ENCODE measurements at places on chromosomes 16 and 17. TPM values are rescaled to one million over a fixed set of nuclear protein-coding genes. Genes with fewer than 3 reads are reported as not detected.

GRCh38 chr17:28331891-28332420 lies 3.3 kb downstream of the IFT20 start:
- DNase-seq: no peak

The TMEM114 gene
- not detected for total RNA-seq

- DNase-seq: no peak
These were observed 23.0 kb downstream of the ADGRG5 start for GRCh38 chr16:57565461-57565860.

GRCh38 chr16:30620169-30620568 lies 10.0 kb upstream of the ZNF689 start:
- no peak for DNase-seq

DNA sequence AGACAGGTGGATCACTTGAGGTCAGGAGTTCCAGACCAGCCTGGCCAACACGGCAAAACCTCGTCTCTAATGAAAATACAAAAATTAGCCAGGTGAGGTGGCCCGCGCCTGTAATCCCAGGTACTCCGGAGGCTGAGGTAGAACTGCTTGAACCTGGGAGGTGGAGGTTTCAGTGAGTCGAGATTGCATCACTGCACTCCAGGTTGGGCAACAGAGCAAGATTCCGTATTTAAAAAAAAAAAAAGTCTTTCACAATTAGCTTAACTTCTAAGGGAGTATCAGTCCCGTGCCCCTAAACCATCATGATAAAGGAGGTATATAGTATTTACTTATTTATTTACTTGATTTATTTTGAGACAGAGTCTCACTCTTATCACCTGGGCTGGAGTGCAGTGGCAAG lies 3.4 kb upstream of the MEFV start:
- DNase-seq: no peak

DNA sequence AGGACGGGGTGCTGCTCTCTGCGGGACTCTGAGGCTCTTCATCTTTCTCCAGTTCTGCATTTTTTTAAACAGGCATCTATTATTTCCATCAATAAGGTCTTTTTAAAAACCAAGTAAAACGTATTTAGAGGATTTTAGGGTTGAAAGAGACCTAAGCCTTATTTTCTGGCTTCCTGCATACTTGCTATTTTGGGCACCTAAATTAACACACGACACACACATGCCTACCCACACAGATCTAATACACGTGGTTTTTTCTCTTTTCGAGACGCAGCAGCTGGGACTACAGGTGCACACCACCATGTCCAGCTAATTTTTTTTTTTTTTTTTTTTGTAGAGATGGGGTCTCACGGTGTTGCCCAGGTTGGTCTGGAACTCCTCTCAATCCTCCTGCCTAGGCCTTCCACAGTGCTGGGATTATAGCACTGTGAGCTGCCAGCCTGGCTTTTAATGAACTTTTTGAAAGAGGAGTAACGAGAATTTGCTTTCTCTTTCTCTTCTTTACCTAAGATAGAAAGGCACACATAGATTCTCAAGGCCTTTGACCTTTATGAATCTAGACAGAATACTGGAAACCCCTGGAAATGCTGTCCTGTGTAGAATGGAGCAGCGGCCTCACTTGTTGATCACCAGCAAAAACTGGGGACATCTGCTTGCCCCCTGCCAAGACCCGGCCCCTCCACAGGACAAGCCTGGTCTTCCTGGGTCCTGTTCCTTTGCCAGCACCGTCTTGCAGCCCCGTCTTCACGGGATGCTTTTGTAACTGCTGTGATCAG lies 13.8 kb downstream of the DNAAF8 start:
- DNase-seq: no peak

The CTF1 gene
- 2.5 TPM for total RNA-seq

- DNase-seq: no peak
These were observed 37.4 kb upstream of the NDRG4 start for GRCh38 chr16:58462499-58462996.

DNA sequence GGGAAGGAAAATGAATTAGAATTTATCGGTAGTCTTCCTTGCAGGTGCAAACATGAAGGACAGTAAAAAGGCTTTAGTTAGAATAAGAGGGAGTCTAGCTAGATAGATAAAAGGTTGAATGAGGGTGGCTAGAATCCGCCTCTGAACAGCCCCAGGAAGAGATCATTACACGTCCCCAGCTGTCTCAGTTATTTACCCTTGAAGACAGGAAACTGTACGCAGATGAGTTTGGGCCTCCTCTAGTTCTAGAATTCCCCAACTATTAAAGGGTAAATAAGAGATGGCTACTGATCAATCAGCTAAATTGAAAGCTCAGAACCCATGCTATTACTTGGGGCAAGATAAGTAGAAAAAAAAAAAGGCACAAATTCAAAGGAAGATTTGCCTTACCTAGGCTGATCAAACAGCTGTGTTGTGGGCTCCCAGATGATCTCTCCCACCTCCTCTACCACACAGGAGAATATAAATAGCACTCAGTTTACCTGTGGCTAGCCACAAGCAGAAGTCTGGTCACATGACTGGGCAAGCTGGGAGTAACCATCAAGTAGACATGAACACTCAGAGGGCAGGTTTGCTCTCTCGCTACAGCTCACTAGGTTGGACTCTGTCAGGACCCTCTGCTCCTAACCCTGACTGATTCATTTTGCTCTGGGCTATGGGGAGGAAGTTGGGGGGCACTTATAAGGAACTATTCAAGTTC lies 17.0 kb downstream of the FAM117A start:
- DNase-seq: no peak

DNA sequence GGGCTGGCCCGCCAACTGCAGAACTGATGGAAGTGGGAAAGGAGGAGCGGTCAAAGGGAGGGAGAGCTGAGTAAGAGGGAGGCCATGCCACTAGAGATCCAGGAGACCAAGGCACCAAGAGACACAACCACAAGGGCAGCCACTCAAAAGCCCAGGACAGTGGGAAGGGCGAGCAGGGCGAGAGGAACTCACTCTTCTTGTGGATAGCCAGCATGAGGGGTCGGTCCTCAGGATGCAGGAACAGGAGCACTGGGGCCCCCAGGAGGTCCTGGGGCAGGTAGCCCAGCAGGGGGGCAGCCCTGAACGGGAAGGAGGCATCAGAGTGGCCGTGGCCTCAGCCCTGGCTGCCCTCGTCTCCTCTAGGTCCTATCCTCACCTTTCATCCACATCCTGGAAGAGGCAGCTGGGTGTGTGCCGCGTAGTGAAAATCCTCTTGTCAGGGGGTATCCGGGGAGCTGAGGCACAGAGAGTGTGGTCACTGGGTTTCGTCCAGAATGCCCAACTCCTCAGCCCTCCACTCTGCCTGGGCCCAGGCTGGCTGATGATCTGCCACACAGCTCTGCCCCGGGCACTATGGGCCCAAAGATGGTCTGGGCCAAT lies 4.3 kb downstream of the PER1 start:
- DNase-seq: no peak

The CLN3 gene
- 13.6 TPM for total RNA-seq

- DNase-seq: no peak
These were observed 29.0 kb upstream of the ASIC2 start for GRCh38 chr17:33322063-33322462.

The DHRS7C gene
- total RNA-seq: not detected

- peak; percentile 15 for DNase-seq
These were observed 8.5 kb downstream of the SLFN12 start for GRCh38 chr17:35423761-35424160.

- DNase-seq: no peak
These were observed 31.0 kb downstream of the PMM2 start for GRCh38 chr16:8828541-8829165.

The CCDC102A gene
- total RNA-seq: 9.9 TPM

GRCh38 chr17:30376621-30377452 lies 1.9 kb upstream of the CPD start:
- peak; percentile 81 for DNase-seq

- DNase-seq: no peak
These were observed 72.0 kb downstream of the NQO1 start for GRCh38 chr16:69654280-69654931.

DNA sequence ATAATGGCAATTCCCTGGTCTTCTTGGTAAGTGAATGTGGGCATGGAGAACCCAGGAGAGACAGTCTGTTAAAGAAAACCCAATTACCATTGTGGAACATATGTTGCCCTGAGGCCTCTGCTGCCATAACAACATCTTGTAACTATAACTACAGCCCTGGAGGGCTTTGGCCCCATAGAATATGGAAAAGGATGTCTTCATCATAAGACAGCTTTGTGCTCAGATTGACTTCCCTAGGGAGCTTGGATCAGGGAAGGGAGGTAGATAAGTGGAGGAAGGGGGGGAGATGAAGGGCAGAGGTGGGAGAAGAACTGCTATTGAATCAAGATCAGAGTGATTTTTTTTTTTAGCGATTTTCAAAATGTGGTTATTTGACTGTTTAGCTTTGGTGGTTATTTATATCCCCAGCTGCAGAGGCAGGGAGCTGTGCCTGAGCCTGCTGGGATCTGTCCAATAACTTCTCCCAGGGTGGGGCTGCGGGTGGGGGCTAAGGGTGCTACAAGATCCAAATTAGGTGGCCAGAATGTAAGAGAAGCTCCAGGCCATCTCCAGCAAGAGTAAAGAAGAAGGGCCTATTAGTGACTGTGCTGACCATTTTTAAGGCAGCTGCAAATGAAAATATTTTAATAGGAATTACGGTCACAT lies 5.3 kb upstream of the KAT7 start:
- peak; percentile 32 for DNase-seq

The SLC5A10 gene
- not detected for total RNA-seq

DNA sequence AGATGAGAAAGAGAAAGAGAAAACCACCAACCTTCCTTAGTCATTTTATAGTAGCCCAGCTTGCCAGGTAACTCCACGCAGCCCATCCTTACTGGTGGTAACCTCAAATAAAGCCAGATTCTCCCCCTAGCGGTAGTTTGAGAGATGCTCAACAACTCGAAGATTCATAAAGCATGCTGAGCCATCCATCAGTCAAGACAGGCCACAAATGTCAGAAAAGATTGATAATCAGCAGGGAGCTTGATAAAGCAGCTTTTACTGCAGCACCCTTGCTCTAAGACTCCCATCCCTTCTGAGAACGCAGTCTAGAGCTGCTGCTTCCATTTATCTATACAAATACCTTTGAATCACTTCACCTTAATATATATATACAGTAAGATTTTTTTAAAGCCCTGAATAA lies 451.5 kb upstream of the HSBP1 start:
- DNase-seq: peak; percentile 73

DNA sequence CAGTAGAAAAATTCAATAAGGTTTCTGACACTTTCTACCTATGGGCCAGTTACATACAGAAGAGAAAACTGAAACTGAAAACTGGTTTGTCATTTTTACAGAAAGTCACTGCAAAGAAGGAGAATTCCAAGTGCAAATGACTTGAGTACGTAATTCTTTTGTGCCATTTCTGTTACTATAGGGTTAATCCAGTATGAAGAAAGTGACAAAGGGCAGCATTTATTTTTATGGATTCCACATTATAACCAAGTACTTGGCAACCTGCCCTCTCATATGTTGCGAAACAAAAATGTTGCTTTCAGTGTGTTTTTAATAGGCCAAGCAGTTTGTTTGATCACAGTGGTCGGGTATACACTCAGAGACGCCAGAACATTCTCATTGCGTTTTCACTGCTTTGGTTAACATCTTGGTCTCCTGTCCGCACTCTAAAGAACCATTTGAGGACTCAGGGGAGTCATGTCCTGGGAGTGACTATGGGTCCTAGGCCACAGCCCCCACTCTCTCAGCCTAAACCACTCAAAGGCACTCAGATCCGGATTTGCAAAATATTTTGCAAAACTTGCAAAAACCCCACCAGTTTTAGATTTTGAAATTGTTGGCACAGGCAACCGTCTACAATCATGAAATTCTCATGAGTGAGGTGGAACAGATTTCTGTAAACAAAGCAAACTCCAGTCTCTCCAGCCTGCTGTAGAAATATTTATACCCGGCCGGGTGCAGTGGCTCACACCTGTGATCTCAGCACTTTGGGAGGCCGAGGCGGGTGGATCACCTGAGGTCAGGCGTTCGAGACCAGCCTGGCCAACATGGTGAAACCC lies 15.4 kb upstream of the HELZ start:
- DNase-seq: peak; percentile 88

The CHD9 gene
- total RNA-seq: 70.8 TPM

The G6PC1 gene
- total RNA-seq: not detected

- no peak for DNase-seq
These were observed 5.5 kb upstream of the SRL start for GRCh38 chr16:4247460-4247784.

- DNase-seq: no peak
These were observed 5.0 kb downstream of the SOST start for GRCh38 chr17:43753493-43754129.

DNA sequence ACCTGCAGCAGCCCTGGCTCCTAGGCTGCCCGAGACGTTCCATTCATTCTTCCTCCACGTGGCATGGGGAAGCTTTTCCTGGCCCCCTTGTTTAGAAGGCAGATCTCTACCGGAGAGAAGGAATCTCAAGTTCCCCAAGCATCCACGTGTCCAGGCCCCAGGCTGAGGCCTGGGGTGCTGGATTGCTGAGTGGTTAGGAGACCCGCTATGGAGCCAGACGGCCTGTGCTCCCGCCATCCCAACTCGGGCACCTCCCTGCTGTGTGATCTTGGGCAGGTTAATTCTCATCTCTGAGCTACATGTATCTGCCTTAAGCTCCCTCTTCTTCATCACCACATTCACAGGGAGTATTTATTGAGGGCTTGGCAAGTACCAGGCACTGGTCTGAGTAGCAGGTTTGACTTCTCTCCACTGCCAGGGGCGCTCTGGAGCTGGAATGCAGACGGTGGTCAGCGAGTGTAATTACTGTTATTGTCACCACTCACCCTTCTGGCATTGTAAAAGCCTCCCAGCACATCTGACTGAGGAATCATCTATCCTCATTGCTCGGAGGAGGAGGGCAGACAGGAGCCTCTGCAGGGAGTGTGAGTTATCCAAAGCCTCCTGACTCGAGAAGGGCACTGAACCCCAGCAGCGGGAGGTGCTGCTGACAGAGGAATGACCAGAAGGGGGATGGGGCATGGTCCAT lies 1.1 kb upstream of the ADGRG1 start:
- DNase-seq: peak; percentile 71

DNA sequence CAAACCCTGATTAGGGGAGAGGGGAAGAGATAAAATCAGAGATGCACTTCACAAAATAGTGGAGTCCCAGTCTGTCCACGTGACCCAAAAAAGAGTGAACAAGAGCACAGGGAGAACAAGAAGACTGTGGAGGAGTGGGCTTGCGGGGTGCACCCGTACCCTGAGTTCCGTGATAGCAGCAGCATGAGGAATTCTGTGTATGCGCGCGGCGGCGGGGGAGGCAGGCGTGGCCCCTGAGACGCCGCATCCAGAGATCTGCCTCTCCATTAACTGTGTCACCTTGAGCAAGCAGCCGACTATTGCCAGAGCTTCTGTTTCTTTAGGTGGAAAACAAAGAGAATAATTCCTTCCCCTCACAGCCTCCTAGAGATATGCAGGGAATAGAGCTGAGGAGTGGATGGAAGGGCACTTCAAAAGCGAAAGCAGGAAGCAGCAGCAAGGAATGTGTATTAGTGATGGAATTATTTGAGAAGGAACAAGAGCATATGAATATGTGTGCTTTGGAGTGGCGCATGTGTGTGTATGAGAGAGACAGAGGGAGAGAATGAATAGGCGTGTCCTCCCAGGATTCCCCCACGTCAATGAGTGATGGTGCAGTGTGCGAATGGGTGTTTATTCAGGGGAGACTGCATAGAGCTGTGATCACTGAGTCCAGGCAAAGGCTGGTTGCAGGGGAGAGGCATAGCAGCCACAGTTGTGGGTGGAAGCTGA lies 10.4 kb upstream of the SOX9 start:
- no peak for DNase-seq

The AMDHD2 gene
- total RNA-seq: 74.3 TPM

Data from fibroblast of the aortic adventitia (primary cell).